ENCODE measurements at places on chromosomes 16 and 17.

DNA sequence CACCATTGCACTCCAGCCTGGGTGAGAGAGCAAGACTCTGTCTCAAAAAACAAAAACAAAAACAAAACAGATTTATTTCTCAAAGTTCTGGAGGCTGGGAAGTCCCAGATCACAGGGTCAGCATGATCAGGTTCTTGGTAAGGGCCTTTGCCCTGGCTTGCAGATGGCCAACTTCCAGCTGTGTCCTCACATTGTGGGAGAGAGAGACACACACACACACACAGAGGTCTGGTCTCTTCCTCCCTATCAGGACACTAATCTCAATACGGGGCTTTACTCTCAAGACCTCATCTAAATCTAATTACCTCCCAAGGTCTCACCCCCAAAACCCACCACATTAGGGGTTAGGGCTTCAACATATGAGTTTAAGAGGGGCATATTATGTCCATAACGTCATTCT, 26.4 kb upstream of the TAOK1 start:
- DNase-seq: no peak

DNA sequence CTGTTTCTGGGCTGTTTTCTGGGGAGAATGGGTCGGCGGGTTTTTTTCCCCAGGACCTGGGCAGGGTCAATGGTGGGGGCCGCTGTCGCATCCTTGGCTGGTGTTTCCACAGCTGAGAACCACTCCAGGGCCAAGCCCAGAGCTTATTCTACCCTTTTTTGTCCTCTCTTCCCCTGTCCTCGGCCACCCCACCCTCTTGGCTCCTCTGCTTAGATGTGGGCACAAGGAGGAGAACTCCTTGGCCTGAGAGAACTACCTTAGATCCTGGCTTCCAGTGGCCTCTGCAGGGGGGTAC, 4.0 kb downstream of the NOD2 start:
- DNase-seq: no peak

- DNase-seq: no peak
Measured at GRCh38 chr17:53471514-53471913, 351.2 kb upstream of the KIF2B start.

GRCh38 chr16:70691223-70692129, 5.6 kb upstream of the MTSS2 start:
- no peak for DNase-seq

- no peak for DNase-seq
Measured at GRCh38 chr16:51355875-51356274, 204.8 kb upstream of the SALL1 start.

- peak; percentile 2 for DNase-seq
Measured at GRCh38 chr16:1153480-1154160, 714 bp downstream of the CACNA1H start.

- no peak for DNase-seq
Measured at GRCh38 chr17:62780269-62780668, 27.8 kb downstream of the MARCHF10 start.

GRCh38 chr17:43543771-43544575, 2.2 kb downstream of the ETV4 start:
- no peak for DNase-seq

- DNase-seq: no peak
Measured at GRCh38 chr17:31559584-31560501, 168.4 kb downstream of the RAB11FIP4 start.

DNA sequence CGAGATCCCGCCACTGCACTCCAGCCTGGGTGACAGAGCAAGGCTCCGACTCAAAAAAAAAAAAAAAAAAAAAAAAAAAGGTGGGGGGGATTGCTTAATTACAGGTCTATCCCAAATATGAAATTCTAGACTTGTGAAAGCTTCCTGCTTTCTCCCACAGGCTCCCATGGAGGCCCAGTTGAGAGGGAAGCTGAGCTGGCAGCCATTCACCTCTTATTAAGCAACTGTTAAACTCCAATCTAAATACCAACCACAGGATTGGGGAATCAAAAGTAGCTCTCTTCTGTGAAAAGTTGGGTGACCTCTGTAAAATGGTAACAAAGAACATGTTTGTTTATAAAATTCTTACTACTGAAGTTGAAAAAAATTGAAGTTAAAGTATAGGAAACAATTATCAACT, 45.8 kb upstream of the STAC2 start:
- DNase-seq: no peak

GRCh38 chr17:40554646-40555295, 10.5 kb downstream of the CCR7 start:
- no peak for DNase-seq

GRCh38 chr17:34135841-34136240, 119.2 kb upstream of the CCL2 start:
- peak; percentile 25 for DNase-seq

DNA sequence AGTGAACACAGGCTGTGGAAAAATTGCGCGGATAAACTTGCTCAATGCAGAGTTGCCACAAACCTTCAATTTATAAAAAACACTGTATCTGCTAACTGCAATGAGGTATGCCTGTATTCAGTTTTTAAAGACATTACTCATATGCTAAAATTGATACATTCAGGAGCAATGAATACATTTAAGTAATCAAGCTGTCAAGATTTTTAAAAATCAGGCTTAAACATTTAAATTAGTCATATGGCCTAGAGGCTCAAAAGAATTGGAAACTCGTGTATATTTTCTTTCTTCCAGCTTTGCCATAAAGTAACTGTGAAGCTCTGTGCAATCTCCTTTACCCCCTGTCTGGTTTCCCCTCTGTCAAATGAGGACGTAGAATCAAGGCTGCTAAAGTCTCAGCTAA, 4.1 kb downstream of the SYNRG start:
- no peak for DNase-seq

DNA sequence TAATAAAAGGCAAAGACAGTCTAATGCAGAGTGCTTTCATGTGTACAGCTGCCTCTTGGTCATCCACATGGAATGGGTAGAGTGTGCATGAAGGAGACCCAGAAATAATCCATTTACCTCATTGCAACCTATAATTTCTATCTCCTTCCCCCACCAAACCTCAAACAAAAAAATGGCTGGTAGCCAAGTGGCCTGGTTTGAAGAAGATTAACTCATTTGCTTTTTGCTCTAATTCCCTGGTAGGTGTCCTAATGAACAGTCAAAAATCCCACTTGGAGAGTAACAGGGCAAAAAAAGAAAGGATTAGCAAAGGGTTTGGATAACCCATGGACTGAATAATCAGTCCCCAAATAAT, 13.0 kb upstream of the LYRM9 start:
- DNase-seq: no peak

DNA sequence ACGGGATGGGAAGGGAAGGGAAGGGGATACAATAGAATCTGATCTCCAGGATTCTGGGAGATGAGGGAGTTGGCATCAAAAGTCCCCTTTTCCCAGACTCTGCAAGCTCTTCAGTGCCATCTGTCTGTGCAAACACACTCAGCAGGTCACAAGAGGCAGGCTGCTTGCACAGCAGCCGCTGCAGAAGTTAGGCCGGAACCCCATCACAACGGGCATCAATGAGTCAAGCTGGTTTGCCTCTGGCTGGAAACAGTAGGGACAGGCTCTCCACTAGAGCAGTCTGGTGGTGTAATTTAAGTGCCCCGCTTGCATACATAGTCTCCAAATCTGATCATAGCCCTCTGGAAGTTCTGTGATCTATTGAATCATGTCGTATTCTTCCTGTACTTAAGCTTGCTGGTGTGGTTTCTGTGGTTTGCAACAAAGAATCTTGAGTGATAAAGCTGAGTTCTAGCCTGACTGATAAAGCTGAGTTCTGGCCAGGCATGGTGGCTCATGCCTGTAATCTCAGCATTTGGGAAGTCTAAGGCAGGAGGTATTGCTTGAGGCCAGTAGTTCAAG, 33.7 kb upstream of the KDM8 start:
- peak; percentile 37 for DNase-seq

DNA sequence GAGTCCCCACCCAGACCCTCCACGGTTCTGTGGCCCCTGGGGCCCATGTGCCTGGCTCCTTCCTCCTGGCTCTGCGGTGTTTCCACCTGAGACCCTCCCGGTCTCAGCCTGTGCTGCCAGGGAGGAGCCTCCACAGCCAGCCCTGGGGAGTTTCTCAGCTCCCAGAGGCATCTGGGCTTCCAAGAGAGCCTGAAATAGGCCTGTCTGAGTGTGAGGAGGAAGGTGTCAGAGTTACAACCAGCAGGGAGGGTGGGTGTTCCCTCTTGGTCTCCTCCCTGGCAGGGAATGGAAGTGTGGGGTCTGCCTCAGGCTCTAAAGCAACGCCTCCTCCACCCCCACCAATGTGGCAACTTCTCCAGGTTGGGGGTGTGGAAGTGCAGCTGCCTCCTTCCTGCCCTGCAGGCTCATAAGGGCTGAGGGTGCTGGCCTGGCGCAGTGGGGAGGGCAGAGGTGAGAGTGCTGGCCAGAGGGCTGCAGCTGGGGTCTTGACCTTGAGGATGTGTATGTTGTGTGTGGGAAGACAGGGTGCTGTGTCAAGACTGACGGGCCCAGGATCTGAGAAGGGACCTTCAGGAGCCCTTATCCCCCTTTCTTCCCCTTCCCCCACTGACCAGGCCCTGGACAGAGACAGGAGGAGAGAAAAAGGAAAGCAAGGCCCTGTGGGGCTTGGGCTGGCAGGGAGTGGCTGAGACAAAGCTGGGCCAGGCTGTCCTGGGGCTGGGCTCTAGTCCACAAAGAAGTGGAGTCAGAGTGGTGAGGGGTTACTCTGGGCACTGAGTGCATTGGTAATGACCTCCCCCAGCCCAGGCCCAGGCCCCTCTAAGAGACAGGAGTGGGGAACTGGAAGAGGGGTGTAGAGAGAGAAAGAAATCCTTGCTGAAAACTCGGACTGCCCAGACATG, 2.4 kb downstream of the CYGB start:
- DNase-seq: no peak

DNA sequence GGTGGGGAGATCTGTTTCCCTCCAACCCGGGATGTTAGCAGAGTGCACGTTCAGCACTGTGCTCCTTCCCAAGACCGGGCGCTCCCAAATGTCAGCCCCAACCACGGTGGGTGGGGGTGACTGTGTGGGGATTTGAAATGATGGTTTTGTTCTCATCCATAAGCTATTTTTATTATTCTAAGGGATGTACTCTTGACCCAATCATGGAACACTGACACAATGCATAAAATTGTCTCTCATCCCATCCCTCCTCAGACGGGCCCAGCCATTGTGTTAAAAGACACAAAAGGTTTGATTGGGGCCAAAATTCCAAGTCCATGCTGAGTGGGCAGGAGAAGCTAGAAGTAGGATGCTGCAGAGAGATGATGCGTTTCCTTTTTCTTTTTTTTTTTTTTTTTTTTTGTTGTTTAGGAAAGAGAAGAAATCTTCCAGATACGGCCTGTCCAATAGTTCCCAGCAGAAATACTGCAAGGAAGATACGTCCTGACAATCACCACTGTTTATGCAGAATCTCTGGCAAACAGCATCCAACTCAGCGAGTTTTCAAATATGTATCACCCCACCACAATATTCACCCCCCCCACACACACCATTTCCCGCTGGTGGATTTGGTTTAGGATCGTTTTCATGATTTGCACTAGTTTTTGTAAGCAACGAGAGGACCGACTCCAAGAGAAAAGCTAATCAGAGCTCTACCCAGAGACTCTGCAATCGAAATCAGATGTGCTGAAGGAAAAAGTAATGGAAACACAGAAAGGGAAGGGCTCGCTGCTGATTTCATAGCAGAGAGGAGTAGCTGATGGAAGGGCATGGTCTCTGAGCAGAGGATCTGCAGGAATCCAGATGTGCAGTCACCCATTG, 163.5 kb upstream of the DYNLRB2 start:
- no peak for DNase-seq

- DNase-seq: no peak
Measured at GRCh38 chr16:69402439-69402838, 16.6 kb upstream of the TERF2 start.

- DNase-seq: no peak
Measured at GRCh38 chr16:7596308-7596707, 263.7 kb downstream of the RBFOX1 start.

- DNase-seq: no peak
Measured at GRCh38 chr16:75919664-75920063, 193.4 kb upstream of the CPHXL start.

Data from NCI-H345 (cell line).